ENCODE measurements at places on chromosomes 4 and X.

GRCh38 chr4:5137927-5138326, 86.6 kb downstream of the STK32B start:
- no peak for DNase-seq

GRCh38 chr4:84279678-84280077, 219.4 kb downstream of the NKX6-1 start:
- no peak for DNase-seq

DNA sequence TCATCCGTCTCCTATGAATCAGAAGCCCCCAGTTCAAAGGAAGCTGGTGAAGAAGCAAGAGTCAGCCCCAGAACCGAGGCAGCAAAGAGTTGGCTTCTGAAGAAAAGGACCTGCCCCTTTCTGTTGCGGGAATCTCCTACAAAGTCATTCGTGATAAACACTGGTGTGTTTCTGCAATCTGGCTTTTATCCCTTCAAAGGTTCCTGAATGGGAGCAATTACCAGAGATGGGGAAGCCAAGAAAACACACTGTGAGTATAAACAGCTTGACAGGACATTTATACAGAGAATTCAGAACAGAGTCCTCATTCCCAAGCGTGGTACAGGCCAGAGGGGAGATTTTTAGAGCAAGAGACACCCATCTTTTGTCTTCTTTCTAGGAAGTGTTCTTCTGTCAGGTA, 226.8 kb upstream of the LNX1 start:
- DNase-seq = no peak

GRCh38 chrX:136814847-136815750, 34.4 kb upstream of the ARHGEF6 start:
- DNase-seq = no peak

GRCh38 chrX:40646489-40647306, 663 bp downstream of the CXorf38 start:
- DNase-seq = no peak

DNA sequence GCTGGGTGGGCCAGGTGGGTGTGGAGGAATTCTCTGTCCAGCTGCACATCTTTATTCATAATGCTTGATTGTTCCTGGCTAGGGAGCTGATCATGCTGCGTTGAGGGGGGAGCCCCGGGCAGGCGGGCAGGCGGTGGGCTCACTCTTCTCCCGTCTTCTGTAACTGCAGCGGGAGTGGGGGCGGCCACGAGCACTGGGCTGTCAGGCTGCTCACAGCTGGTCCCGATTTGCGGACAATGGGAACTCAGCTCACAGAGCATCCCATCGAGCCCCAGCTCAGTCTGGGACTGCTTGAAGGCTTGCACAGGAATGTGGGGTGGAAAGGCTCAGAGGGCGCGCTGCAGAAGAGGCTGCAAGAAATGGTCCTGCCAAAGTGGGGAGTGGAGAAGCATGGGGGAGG, 63.8 kb downstream of the EFNB1 start:
- no peak for DNase-seq

DNA sequence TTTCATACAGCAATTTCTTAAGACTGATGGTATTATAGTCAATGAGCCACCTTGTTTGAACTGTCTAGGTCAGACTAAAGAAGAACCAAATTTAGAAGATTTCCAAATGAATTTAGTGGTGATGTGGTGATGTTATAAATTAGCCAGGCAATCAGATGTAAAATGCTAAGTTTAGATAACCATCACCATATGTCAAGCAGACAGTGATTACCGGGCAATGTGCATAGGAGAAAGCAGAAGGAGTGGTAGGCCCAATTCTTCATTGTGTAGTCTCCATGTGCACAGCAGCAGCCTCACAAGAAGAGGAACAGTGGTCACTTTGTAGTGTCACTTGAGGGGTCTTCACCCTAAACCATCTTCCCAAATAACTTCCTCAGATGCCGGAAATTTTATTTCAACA, 198.8 kb downstream of the ANTXR2 start:
- DNase-seq = no peak

Measured in GM12891 (cell line).